ENCODE measurements at places on chromosomes 5 and 9.

DNA sequence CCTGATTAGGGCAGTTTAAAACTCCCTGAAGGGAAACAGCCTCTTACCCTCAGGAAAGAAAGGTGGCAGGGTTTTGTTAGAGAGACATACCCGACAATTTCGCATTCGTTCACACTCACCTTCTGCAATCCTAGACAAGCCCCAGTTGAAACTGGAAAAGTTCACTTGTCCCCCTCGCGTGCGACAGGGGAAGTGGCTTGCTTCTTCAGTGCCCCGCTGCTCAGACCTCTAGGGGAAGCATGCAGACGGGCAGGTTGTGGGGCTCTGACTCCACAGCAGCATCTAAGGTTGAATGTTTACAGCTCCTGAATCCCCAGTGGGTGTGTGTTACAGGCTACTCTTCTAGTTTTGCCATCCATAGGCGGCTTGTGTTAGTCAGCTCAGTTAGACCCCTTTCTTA is 575.7 kb upstream of the ACO1 start:
- no peak for DNase-seq

GRCh38 chr5:106796081-106796480 is 874.7 kb downstream of the EFNA5 start:
- no peak for DNase-seq

GRCh38 chr5:169106911-169107706 is 193.8 kb downstream of the SLIT3 start:
- DNase-seq: no peak

GRCh38 chr5:90554358-90555006 is 4.1 kb upstream of the ADGRV1 start:
- DNase-seq: no peak

DNA sequence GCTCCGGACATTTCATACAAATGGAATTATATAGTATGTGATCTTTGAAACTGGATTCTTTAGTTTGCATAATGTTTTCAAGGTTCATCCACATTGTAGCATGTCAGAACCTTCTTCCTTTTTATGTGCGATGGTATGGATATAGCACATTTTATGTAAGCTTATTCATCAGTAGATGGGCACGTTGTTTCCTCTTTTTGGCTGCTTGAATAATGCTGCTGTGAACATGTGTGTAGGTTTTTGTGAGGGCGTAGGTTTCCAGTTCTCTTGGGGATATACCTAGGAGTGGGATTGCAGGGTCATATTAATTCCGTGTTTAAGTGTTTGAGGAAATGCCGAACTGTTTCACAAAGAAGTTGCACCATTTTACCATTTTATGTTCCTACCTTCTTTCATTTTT is 187.8 kb downstream of the NR3C1 start:
- DNase-seq: no peak

GRCh38 chr9:109321727-109322126 is 868 bp upstream of the EPB41L4B start:
- DNase-seq: no peak

DNA sequence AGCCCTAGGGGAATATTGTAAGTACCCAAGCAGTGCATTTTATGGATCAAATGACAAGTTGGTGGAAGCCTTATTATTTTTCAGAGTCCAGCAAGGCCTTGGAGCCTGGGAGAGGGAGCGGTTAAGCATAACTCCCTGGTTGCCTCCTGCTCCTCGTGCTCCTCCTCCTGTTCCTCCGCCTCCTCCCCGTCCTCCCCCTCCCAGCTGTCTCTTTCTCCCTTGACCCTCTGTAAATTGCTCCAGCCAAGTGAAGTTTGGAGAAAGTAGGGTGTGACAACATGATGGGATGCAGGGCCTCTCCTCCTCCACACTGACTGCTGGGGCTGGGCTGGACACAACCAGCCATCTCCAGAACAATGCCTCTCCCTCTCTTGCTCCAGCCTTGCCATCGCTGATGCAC is 586.9 kb downstream of the CCDC171 start:
- no peak for DNase-seq

GRCh38 chr9:98142925-98143481 is 24.0 kb upstream of the TRIM14 start:
- no peak for DNase-seq

- peak; percentile 12 for DNase-seq
Measured at GRCh38 chr9:21465859-21466518, 16.1 kb downstream of the IFNE start.

DNA sequence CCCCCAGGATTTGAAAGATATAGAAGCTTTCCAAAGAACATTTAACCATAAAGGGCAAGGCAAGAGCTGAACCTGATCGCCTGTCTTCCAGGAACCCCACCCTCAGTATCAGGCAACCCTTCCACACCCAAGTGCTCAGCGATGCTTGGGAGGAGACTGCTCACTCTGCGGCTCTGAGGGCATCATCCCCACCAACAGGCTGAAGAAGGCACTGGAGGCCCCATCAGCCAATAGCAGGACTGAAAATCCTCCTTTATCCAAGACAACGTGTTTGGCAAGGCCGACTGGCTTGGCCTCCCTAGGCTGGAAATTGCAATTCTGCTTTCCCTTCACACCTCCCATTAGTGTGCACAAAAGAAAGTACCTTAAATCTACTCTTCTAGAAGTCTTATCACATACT is 1.4 kb upstream of the PPP2CA start:
- DNase-seq: no peak

DNA sequence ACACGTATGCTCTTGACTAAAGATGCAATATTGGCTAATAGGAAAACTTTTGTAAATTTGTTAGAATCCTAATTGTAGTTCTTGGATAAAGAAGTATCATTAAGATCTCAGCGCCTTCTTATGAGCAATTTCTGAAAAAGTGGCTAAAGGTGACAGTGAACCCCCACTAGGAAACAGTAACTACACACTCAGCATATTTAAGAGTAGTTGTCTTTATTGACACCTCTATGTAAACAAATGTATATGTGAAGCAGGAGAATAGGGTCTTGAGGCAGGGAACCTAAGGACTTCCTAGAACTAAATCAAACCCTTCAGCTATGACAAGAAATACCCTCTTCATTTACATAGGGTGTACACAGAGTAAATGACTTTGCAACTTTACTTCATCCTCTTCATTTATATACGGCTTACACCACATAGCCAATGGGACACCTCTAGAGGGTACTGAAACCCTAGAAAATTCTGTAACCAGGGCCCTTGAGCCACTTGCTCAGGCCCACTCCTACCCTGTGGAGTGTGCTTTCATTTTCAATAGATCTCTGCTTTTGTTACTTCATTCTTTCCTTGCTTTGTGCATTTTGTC is 2.8 kb downstream of the NIPSNAP3A start:
- DNase-seq: no peak

- no peak for DNase-seq
Measured at GRCh38 chr9:121619545-121620324, 31.7 kb upstream of the DAB2IP start.

DNA sequence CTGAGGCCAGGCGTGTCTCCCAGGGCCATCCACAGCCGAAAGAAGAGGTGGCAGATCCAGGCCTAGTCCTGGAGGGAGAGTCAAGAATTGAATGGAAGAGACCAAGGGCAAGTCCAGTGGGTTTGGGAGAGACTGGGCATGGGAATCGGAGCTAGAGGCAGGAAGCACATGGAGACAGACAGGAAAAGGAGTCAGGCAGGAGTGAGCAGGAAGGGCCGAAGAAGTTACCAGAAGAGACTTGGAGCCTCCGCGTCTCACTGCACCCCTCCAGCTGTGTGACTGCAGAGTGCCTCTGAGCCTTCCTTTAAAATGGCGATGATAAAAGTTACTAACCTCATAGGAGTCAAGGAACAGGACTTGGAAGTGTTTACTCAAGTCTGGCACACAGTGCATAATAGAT is 64.4 kb upstream of the ANGPTL2 start:
- no peak for DNase-seq

DNA sequence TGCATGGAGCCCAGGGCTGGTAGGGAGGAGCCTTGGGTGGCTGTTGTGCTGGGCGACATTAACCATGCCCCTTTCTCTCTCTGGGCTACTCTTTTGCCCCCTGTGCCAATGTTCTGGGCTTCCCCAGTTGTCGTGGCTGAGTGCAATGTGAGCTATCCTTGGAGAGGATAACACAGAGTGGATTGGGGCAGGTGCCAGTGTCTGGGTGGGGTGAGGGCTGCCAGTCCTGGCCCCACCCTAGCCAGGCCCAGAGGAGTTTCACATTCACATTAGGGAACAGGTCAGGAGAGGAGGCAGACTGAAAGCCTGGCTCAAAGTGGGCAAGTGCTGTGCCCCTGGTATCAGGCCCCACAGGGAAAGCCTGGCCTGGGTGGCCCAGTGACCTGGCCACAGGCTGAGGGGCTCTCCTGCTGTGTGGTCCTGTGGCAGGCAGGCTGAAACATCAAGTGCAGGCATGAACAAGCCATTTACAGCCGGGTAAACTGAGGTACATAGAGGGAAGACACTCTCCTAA is 7.5 kb upstream of the NDST1 start:
- DNase-seq: no peak

GRCh38 chr5:154418344-154418820 is 27.4 kb upstream of the SAP30L start:
- peak; percentile 49 for DNase-seq

- DNase-seq: no peak
Measured at GRCh38 chr9:112846528-112847488, 43.9 kb downstream of the SLC46A2 start.

- DNase-seq: peak; percentile 4
Measured at GRCh38 chr5:58459146-58460001, 512 bp downstream of the PLK2 start.

- DNase-seq: no peak
Measured at GRCh38 chr9:107246259-107247254, 36.5 kb upstream of the RAD23B start.

- peak; percentile 19 for DNase-seq
Measured at GRCh38 chr9:17628624-17629023, 49.8 kb downstream of the SH3GL2 start.

DNA sequence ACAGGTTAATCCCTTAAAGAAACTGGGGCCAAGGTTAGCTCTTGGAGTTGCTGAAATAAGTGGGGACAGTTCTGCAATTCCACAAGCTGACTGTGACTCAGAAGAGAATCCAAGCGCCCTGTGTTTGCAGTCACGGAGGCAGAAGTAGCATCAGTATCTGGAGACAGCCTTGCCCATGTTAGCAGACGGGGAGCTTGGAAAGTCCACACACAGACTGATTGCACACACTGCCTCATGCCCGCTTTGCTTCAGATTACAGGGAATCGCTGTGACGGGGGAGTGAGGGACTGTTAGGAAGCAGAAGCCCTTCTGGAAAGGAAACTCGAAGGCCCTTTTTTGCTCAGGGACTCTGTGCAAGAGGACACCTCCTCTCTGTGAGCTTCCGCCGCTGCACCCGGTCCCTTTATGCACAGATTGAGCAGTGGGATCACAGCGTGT is 30.9 kb upstream of the PPP1R26 start:
- DNase-seq: no peak

Data from NCI-H1092 treated with DMSO at 0.1 percent for 48 hours (cell line).